ENCODE measurements at places on chromosomes 16 and 17. TPM values are rescaled to one million over a fixed set of nuclear protein-coding genes. Genes with fewer than 3 reads are reported as not detected.

DNA sequence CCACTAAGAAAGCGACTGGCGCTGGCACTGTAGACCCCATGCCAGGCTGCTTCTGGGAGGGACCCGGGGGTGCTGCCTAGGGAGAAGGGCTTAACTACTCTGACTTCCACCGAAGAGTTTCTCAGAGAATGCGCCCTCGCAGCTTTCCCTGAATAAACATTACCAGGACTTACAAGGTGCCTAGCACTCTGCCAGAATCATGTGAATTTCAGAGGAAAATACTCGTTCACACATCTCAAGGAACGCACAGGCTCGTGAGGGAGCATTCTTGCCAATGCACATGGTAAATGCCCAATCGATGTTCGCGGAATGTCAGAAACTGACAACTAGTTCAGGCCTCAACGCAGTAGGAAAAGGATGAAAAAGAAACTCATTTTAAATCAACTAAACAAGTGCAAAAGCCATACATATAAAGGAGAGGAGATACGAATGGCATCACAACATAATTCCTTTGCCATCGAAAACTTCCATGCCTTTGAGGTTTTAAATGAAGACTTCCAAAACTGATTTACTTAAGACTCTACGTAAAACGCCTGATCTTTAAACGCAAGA, 999 bp downstream of the CMC2 start:
- H3K4me3 ChIP-seq = peak overlapping the region; percentile 99
- no peak for DNase-seq
- H3K27ac ChIP-seq = peak overlapping the region; percentile 100
- H3K4me1 ChIP-seq = peaks cover 46% of the 10 kb centered on the region

- H3K4me3 ChIP-seq = no peak overlapping the region
- peaks cover 27% of the 10 kb centered on the region for H3K4me1 ChIP-seq
- peak overlapping the region; percentile 12 for H3K27ac ChIP-seq
- peak; percentile 61 for DNase-seq
These were observed 87.4 kb upstream of the LHX1 start for GRCh38 chr17:36849871-36850348.

DNA sequence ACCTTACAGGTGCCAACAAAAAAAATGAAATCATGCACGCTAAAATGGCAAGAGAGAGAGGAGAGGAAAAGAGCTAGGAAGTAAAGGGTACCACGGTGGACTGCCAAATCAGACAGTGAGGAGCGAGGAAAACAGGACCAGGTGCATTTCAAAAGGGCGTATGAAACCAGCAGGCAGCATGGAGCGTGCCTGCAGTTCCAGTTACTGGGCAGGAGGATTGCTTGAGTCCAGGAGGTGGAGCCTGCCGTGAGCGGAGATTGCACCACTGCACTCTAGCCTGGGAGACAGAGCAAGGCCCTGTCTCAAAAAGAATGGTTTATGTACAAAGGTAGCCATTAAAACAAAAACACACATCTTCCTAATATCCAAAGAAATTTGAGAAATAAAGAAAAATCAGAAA, 16.4 kb downstream of the USP36 start:
- H3K27me3 ChIP-seq = no peaks in the 10 kb centered on the region
- peaks cover 62% of the 10 kb centered on the region for H3K36me3 ChIP-seq
- H3K4me1 ChIP-seq = peaks cover 32% of the 10 kb centered on the region
- DNase-seq = no peak
- no peak overlapping the region for H3K27ac ChIP-seq

DNA sequence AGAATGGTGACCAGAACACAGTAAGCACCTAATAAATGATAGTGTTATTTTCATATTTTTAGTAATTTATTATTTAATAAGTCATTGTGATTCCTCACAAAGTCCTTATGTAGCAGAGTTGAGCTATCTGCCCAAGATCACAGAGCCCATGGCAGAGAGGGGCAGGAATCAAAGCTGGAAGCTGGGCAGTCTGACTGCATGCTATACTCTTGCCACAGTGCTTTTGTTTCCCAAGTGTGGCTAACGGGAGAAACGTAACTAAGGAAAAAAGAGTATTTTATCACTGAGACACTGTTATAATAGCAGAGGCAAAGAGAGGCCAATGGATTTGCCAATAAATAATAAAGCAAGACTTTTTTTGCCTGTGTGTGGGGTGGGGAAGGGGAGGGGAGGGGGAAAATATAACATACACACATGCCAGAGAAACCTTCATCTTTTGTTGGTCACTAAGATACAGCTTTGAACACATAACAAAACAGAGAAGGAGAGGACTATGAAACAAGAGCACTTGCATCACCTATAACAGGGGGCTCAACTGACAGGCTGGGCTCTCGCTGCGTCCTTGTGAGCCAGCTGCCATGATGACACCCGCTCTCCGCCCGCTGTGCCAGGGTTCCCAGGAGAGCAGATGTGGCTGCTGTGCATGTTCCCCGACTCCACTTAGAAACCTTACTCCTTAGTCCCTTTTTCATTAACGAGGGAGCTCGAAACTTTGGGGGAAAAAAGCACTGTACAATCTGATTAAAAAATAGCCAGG, 10.1 kb downstream of the CSNK2A2 start:
- H3K4me1 ChIP-seq = peaks cover 40% of the 10 kb centered on the region
- no peak overlapping the region for H3K4me3 ChIP-seq
- DNase-seq = no peak
- H3K27me3 ChIP-seq = no peaks in the 10 kb centered on the region

GRCh38 chr17:51347851-51348584, 87.7 kb downstream of the UTP18 start:
- H3K27me3 ChIP-seq = peaks cover 7% of the 10 kb centered on the region
- no peak overlapping the region for H3K4me3 ChIP-seq
- H3K4me1 ChIP-seq = no peaks in the 10 kb centered on the region
- H3K27ac ChIP-seq = no peak overlapping the region

DNA sequence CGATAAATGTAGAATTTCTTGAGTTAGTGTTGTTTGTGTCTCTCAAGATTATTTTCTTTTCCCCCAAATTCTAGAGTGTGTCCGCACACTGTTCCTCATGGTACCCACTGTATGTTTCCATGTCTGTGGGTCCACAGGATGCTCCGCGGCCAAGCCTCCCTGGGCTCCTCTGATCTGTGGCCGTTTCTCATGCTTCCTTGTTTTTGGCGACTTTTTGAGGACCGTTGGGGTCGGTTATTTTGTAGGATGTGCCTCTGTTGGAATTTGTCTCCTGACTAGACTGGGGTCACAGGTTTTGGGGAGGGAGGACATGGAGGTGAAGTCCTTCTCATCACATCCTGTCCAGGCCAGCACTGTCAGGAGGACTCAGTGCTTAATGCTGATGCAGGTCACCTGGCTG, 140.0 kb downstream of the LAT start:
- peaks cover 1% of the 10 kb centered on the region for H3K36me3 ChIP-seq
- H3K4me3 ChIP-seq = no peak overlapping the region
- H3K4me1 ChIP-seq = peaks cover 5% of the 10 kb centered on the region
- no peak for DNase-seq

DNA sequence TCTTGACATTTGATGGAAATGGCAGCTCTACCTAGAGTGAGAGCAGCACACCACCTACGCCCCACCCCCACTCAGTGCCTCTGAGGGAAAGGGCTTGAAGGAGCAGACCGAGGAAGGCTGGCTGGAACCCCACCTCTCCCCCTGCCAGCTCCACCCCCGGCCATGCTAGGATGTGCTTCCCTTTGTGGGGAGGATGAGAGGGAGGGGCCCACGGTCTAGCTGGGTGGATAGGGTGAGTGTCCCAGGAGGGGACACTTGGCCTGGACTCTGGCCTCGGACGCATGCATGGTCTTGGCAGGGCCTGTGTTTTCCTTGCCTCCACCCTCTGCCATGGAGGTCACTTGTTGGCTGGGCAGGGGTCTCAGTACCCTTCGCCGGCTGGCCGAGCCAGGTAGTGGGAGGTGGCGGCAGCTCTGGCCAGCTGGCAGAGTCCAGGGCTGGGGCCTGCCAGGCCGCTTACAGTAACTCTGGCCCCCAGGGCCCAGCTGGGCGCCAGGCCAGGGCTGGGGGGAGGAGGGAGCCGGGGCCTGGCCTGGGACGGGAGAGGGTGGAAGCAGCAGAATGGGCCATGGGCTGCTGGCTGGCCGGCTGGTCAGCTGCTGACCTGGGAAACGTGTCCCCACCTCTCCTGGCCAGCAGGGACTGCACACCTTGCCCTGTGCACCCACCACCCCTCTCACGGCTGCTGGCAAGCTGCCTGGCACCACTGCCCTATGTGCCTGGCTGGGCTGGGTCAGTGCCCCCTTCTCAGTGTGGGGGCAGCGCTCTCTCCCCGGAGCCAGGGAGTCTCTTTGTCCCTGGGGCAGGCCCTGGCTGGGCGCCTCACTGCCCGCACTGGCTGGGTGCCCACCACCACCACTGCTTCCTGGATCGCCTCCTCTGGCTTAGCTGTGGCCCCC, 23.0 kb downstream of the RARA start:
- H3K4me3 ChIP-seq = no peak overlapping the region
- peaks cover 69% of the 10 kb centered on the region for H3K4me1 ChIP-seq
- peak overlapping the region; percentile 47 for H3K27ac ChIP-seq
- H3K27me3 ChIP-seq = no peaks in the 10 kb centered on the region
- DNase-seq = peak; percentile 26

- no peak overlapping the region for H3K4me3 ChIP-seq
- peaks cover 44% of the 10 kb centered on the region for H3K36me3 ChIP-seq
- H3K27ac ChIP-seq = no peak overlapping the region
- DNase-seq = no peak
- H3K4me1 ChIP-seq = peaks cover 24% of the 10 kb centered on the region
- H3K27me3 ChIP-seq = no peaks in the 10 kb centered on the region
These were observed 10.7 kb downstream of the DCTN5 start for GRCh38 chr16:23651943-23652468.

DNA sequence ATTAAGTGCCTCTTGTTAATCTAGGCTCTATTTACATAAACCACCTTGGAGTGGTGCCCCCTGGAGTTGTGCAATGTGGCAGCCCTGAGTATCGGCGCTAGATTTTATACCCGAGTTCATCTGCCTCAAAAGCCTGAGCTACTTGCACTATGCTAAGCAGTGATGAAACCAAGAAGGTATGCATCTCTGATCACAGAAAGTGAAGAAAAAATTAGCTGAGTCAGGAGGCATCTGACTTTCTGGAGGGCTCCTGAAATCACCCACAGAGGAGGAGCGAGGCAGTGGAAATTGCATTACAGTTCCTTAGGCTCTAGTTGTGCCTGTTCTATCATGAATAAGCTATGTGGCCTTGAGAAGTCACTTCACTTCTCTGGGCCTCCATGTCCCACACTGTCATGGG, 80.3 kb upstream of the PSMD7 start:
- DNase-seq = no peak
- H3K36me3 ChIP-seq = no peaks in the 10 kb centered on the region
- H3K27ac ChIP-seq = no peak overlapping the region
- H3K27me3 ChIP-seq = no peaks in the 10 kb centered on the region

- H3K27me3 ChIP-seq = peaks cover 20% of the 10 kb centered on the region
- DNase-seq = no peak
- no peak overlapping the region for H3K4me3 ChIP-seq
- H3K4me1 ChIP-seq = no peaks in the 10 kb centered on the region
- no peak overlapping the region for H3K27ac ChIP-seq
These were observed 119.9 kb downstream of the COPRS start for GRCh38 chr17:31738996-31739699.

DNA sequence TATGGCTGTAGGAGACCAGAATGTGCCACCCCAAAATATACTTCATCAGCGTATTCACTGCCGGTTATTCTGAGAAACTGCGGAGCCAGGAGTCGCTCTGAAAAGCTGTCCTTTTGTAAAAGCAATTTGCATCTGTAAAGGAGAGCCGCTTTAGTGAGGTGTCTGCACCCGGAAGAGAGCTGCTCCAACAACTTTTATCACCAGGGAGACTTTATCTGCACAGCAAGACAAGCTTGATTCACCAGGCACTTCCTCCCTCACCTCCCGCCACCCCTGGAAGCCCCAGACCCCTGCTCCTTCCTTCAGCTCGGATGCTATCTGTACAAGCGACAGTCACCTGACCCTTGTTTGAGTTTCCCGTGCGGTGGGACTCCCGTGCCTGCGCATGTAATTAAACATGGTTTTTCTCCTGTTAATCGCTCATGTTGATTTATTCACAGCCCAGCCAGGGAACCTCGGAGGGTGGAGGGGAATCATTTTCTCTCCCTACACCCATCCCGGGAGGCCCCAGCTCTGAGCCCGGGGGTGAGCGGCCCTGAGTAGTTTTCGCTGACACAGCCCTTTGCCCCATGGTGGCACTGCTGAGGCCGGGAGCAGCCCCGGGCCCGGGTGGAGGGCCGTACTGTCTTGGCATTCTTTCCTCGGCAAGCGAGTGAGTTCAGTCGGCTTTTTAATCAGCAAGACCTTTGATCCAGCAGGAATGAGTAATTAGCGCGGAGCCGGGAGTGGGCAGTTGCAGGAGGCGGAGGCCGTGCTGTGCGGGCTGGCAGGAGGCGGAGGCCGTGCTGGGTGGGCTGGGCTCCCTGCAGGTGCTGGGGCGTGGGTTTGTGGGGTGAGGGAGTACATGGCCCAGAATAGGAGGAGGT, 222.7 kb upstream of the CIBAR2 start:
- peaks cover 10% of the 10 kb centered on the region for H3K27me3 ChIP-seq
- H3K4me1 ChIP-seq = peaks cover 17% of the 10 kb centered on the region
- peak overlapping the region; percentile 72 for H3K4me3 ChIP-seq

DNA sequence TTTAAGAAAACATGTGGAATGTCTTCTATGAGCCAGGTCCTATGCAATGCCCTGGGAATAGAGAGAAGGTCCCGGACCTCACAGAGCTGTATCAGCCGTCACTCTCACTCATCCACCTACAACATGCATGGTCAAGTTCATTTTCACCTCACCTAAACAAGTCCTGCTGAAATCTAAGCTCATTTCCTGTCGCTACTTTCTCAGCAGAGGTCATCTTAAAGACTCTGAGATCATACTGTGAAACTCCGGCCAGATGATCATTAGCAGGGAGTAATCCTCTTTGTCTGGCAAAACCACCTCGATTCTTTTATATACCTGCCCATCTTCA, 66.2 kb upstream of the LYRM9 start:
- no peaks in the 10 kb centered on the region for H3K4me1 ChIP-seq
- H3K36me3 ChIP-seq = no peaks in the 10 kb centered on the region
- H3K27ac ChIP-seq = no peak overlapping the region
- no peak overlapping the region for H3K4me3 ChIP-seq
- peaks cover 3% of the 10 kb centered on the region for H3K27me3 ChIP-seq

GRCh38 chr17:33164169-33164881, 128.8 kb downstream of the ASIC2 start:
- no peak overlapping the region for H3K27ac ChIP-seq
- H3K4me3 ChIP-seq = no peak overlapping the region
- H3K36me3 ChIP-seq = no peaks in the 10 kb centered on the region
- no peak for DNase-seq
- peaks cover 10% of the 10 kb centered on the region for H3K27me3 ChIP-seq
- H3K4me1 ChIP-seq = no peaks in the 10 kb centered on the region

The PPY gene
- not detected for total RNA-seq

The GLP2R gene
- not detected for total RNA-seq

The ABCC11 gene
- 0.14 TPM for total RNA-seq

The SMIM36 gene
- not detected for total RNA-seq

The PRKCB gene
- total RNA-seq = 75.8 TPM

The WIPF2 gene
- total RNA-seq = 17.4 TPM

The PLSCR3 gene
- total RNA-seq = 66.8 TPM

The HOXB7 gene
- 0.62 TPM for total RNA-seq

The STAT3 gene
- 221 TPM for total RNA-seq

Measured in activated naive CD8-positive, alpha-beta T cell treated with anti-CD3 and anti-CD28 coated beads for 36 hours (primary cell).